DMS 273 treated with DMSO at 0.1 percent for 48 hours (cell line): ENCODE measurements at places on chromosomes 11 and 22.

DNA sequence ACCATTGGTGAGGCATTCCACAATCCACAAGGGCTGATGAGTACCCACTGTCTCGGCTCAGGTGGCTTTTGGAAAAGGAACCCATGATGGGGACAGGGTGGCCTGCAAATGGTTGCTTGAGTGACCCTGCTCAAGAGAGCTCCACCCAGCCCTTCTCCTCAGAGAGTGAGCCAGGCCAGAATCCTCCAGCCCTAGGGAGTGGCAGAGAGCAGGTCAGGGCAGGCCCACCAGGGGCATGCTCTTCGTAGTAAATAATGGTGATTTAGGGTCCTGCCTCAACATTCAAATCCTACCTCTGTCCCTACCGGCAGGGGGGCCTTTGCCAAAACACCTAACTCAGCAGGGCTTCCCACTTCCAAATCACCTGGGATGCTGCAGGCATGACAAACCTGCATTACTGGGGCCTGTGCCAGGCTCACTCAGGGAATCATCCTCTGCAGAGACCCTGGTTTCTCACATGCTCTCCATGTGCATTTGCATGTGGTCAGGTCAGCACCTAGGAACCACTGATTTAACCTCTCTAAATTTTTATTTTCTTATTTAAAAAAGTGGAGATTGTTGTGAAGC lies 17.3 kb upstream of the TP53I11 start:
- DNase-seq, result no peak

- no peak for DNase-seq
These were observed 1031.1 kb downstream of the TBC1D22A start for GRCh38 chr22:47793304-47794101.

DNA sequence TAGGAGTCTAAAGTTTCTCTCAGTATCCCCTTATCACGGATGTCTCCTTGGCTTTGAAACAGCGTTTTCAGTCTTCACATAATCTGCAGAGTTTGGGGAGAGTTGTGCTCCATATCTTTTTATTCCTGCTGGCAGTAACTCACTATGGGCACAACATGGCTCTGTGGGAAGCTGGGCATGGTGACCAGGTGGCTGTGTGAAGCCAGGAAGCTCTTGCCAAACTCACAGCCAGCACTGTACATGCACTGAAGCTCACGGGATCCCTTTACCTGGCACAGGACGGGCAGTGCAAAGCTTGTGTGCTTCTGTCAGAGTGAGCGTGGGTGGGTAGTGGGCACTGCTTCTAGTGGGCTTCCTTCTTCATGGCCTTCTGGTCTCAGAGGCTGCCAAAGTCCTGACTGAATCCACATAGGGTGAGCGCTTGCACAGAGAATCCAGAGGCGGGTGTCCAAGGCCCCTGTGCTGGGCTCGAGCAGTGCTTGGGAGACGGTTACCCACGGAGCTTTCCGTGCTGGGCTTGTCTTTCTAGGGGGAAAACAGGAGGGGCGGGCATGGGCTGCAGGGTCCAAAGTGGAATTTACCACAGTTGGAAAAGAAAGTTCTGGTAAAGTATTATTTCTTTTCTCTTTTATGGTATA lies 10.8 kb upstream of the KDM4E start:
- no peak for DNase-seq

- DNase-seq, result no peak
These were observed 538.1 kb downstream of the SOX6 start for GRCh38 chr11:15818132-15818842.

- DNase-seq, result no peak
These were observed 65.6 kb downstream of the LDLRAD3 start for GRCh38 chr11:36009473-36009872.
